ENCODE measurements at places on chromosomes 2 and 18. TPM values are rescaled to one million over a fixed set of nuclear protein-coding genes. Genes with fewer than 3 reads are reported as not detected.

LYG2 gene
- not detected for total RNA-seq

FBXO15 gene
- total RNA-seq, result 0.22 TPM

GKN2 gene
- not detected for total RNA-seq

GRCh38 chr18:40867459-40867858 is 1087.6 kb upstream of the PIK3C3 start:
- DNase-seq, result peak; percentile 91

GRCh38 chr2:173568054-173568453 is 213.4 kb downstream of the CDCA7 start:
- peak; percentile 23 for DNase-seq

GRCh38 chr2:226358688-226359087 is 440.9 kb downstream of the IRS1 start:
- no peak for DNase-seq

Data from GM23248 (cell line).